ENCODE measurements at places on chromosomes 5 and 9.
A peak's percentile ranks its signal among the peaks of the same experiment; 100 is the strongest.

GRCh38 chr5:39194466-39195136, 24.8 kb downstream of the FYB1 start:
- H3K4me3 ChIP-seq: peak overlapping the region; percentile 72
- peak; percentile 52 for DNase-seq
- H3K4me1 ChIP-seq: peaks cover 74% of the 10 kb centered on the region
- peak overlapping the region; percentile 96 for H3K27ac ChIP-seq

DNA sequence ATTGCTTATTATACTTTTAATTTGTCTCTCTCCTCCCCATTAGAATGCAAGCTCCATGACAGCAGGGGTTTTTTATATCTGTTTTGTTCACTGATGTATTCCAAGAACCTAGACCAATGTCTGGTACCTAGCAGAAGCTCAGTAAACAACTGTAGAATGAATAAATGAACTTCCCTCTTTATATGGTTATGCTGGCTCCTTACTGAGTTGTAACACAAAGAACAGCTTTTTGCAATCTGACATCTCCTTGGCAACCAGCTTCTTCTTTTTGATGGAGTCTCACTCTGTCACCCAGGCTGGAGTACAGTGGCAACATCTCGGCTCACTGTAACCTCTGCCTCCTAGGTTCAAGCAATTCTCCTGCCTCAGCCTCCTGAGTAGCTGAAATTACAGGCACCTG, 13.6 kb downstream of the TRMO start:
- peaks cover 43% of the 10 kb centered on the region for H3K36me3 ChIP-seq
- no peak overlapping the region for H3K4me3 ChIP-seq
- H3K4me1 ChIP-seq: peaks cover 61% of the 10 kb centered on the region
- no peak overlapping the region for H3K27ac ChIP-seq
- no peaks in the 10 kb centered on the region for H3K27me3 ChIP-seq
- no peak for DNase-seq

DNA sequence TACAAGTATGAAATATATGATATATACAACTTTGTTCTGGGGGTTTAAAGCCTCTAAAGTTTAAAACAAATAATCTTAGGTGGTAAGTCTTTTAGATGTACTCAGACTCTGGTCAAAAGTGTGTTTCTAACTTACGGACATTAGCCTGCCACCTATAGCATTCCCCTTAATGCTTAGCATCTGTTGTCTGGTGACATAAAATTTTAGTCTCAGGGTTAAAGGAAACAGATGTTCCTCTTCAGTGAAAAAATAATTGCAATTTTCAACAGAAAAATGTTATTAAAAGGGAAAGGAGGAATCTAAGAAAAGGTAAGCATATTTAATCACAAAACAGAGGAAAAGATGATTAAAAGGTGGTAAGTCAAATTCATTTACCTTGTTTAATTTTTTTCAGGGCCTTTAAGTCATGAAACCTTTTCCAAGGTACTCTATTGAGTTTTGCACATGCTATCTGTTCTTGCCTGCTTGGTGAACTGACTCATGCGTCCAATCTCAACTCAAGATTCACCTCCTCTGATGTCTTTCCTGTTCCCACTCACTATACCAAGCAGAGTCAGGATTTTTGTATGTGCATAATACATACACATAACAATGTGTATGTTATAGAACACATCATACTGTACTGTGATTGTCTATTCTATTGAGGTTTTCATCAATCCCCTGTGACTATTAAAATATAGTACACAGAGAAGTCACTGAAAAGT, 7.9 kb downstream of the TMEM167A start:
- peaks cover 59% of the 10 kb centered on the region for H3K4me1 ChIP-seq
- no peak for DNase-seq
- peaks cover 44% of the 10 kb centered on the region for H3K36me3 ChIP-seq
- H3K4me3 ChIP-seq: no peak overlapping the region
- no peaks in the 10 kb centered on the region for H3K27me3 ChIP-seq
- no peak overlapping the region for H3K27ac ChIP-seq

DNA sequence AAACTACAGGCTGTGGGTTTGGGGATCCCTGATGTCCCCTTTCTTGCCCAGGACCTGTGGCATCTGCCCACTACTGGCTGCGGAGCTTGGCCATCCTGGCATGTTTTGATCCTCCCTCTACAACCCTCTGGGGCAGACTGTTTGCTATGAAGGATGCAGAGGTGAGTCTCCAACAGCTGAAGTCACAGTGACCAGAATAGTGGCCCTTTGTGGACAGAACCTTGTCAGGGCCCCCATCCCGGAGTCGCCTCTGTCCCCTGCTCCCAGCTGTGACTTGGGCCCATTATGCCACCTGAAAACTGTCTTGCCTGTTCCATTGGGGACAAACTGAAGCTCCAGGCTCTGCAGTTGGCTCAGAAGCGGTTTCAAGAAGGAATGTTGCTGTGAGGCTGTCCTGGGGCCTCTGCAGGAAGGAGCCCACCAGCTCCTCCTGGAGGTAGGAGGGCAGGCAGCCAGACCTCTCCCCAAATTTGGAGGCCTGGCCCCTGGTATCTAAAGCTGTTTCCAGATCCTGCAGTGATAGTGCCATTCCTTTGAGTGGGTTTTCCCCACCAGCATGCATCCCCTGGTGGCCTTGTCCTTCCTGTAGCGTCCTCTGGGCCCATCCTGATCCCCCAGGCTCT, 93.3 kb downstream of the BARX1 start:
- DNase-seq: no peak
- H3K4me1 ChIP-seq: no peaks in the 10 kb centered on the region
- no peaks in the 10 kb centered on the region for H3K36me3 ChIP-seq
- peaks cover 33% of the 10 kb centered on the region for H3K27me3 ChIP-seq
- no peak overlapping the region for H3K4me3 ChIP-seq
- no peak overlapping the region for H3K27ac ChIP-seq

- H3K4me1 ChIP-seq: no peaks in the 10 kb centered on the region
- H3K4me3 ChIP-seq: no peak overlapping the region
- no peak overlapping the region for H3K27ac ChIP-seq
Observed at GRCh38 chr9:109771796-109772531, 8.0 kb upstream of the PALM2AKAP2 start.

- H3K27me3 ChIP-seq: no peaks in the 10 kb centered on the region
- H3K27ac ChIP-seq: no peak overlapping the region
- H3K4me1 ChIP-seq: no peaks in the 10 kb centered on the region
- H3K36me3 ChIP-seq: no peaks in the 10 kb centered on the region
- no peak for DNase-seq
Observed at GRCh38 chr5:107824821-107825220, 154.1 kb upstream of the EFNA5 start.

DNA sequence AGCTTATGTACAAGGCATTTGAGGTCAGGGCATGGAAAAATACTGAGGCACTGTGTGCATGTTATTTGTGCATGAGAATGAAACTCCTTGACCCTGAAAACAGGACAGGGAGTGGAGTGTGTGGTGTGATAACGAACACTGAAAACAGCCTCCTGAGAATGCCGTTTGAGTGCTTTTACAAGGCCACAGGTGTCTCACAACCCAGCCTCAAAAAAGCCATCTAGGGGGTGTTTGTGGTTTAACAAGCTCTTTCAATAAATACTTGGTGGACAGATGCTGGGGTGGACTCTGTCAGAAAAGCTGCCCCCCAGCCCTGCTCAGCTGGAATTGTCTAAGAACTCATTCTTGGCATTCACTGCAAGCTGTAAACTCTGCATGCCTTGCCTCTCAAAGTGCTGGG, 94.0 kb upstream of the SLC25A48 start:
- H3K4me3 ChIP-seq: no peak overlapping the region
- H3K36me3 ChIP-seq: no peaks in the 10 kb centered on the region
- DNase-seq: no peak
- H3K27ac ChIP-seq: no peak overlapping the region
- H3K4me1 ChIP-seq: no peaks in the 10 kb centered on the region

- H3K4me1 ChIP-seq: no peaks in the 10 kb centered on the region
- H3K27me3 ChIP-seq: peaks cover 34% of the 10 kb centered on the region
- no peak overlapping the region for H3K27ac ChIP-seq
- DNase-seq: no peak
Observed at GRCh38 chr5:72179028-72179815, 71.9 kb downstream of the MAP1B start.

GRCh38 chr5:76384189-76384588, 18.9 kb upstream of the IQGAP2 start:
- peaks cover 31% of the 10 kb centered on the region for H3K4me1 ChIP-seq
- no peak for DNase-seq
- no peak overlapping the region for H3K4me3 ChIP-seq
- H3K36me3 ChIP-seq: no peaks in the 10 kb centered on the region
- H3K27me3 ChIP-seq: no peaks in the 10 kb centered on the region
- no peak overlapping the region for H3K27ac ChIP-seq

DNA sequence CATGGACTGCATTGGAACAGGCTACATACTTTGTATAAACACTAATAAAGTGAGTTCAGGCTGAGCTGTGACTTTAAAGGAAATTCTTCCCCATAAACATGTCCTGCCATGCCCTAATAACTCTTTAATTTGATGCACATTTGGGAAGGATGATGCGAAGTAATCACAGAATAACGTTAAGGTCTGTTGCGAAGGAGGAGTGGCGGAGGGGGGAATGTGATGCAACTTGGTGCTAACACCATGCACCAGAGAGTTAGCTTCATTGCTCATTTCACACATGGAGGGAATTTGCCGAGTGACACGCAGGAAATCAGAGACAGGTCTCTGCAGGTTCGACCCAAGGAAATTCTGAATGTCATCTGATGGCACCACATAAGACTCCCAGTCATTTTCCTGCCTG, 32.9 kb downstream of the SLIT3 start:
- no peak overlapping the region for H3K4me3 ChIP-seq
- no peak overlapping the region for H3K27ac ChIP-seq
- no peaks in the 10 kb centered on the region for H3K4me1 ChIP-seq
- DNase-seq: no peak

DNA sequence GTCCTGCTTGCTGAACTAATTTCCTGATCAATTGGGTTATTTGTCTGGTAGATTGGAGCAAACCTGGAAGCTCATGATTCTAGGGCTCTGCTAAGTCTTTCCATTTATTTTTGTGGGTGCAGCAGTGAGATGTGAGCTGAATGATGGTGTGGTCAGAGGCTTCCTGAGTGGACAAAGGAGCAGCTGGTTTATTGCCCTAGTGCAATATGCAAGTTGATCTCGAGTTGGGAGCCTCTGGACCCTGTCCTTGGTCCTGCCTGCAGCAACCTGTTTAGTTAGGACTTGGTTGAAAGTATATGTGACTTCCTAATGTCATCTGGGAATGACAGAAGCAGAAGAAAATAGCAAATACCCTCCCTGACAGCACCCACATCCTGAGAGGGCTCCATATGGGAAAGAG, 4.2 kb upstream of the UNC5A start:
- H3K27ac ChIP-seq: no peak overlapping the region
- H3K4me3 ChIP-seq: no peak overlapping the region
- peaks cover 7% of the 10 kb centered on the region for H3K4me1 ChIP-seq
- peaks cover 43% of the 10 kb centered on the region for H3K27me3 ChIP-seq
- no peak for DNase-seq
- no peaks in the 10 kb centered on the region for H3K36me3 ChIP-seq

- no peaks in the 10 kb centered on the region for H3K27me3 ChIP-seq
- H3K27ac ChIP-seq: no peak overlapping the region
- peaks cover 13% of the 10 kb centered on the region for H3K4me1 ChIP-seq
- H3K4me3 ChIP-seq: no peak overlapping the region
- no peak for DNase-seq
Observed at GRCh38 chr9:4420351-4420750, 69.9 kb upstream of the SLC1A1 start.

DNA sequence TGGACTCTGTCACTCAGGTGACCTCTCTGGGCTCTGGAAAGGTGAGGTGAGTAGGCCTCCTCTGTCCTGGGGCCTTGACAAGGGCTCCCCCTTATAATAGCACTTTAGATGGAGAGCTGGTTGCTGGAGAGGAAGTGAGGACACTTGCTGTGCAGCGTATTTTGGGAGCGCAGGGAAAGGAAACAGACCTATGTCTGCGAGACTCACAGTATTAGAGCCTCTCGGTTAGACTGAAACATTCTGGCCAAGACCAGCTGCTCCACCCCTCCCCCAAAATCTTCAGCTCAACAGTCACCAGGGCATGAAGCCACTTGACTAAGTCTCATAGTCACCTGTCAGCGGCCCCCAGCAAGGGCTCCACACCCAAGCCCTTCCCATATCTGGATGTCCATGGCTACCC, 213.6 kb downstream of the AGTPBP1 start:
- DNase-seq: no peak
- H3K27me3 ChIP-seq: peaks cover 15% of the 10 kb centered on the region
- H3K4me3 ChIP-seq: no peak overlapping the region
- H3K27ac ChIP-seq: no peak overlapping the region
- H3K36me3 ChIP-seq: no peaks in the 10 kb centered on the region

DNA sequence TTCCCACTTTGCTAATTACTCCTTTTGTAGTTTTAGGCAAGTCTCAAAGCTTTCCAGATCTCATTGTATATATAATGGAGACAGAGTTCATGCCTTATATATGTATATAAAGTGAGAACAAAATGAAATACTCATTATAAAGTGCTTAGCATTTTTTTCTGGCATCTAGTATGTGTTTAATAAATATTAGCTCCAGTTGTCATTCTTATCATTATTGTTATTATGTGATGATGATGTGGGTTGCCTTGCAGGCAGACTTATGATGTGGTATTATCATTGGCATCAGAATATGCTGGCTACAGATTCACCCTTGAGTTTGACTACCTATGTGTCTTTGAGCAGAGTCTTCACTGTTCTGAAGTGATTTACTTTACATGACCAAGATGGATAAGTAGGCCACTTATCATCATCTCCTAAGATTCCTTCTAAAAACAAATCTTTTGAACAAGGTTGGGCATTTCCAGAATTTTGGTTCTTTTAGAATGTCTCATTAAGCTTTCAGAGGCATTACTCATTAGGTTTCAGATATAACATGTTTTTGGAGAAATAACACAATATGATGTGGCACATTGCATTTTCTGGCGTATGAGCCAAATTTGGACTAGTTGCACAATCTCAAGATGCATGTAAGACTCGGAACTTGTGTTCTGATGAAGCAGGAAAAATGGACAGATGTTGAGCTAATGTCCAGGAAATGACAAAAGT, 145.6 kb upstream of the TNC start:
- H3K4me3 ChIP-seq: no peak overlapping the region
- H3K4me1 ChIP-seq: no peaks in the 10 kb centered on the region
- no peak for DNase-seq
- peaks cover 8% of the 10 kb centered on the region for H3K27me3 ChIP-seq
- H3K36me3 ChIP-seq: no peaks in the 10 kb centered on the region

GRCh38 chr5:128328446-128328845, 209.6 kb downstream of the FBN2 start:
- no peaks in the 10 kb centered on the region for H3K36me3 ChIP-seq
- no peak overlapping the region for H3K4me3 ChIP-seq
- H3K27me3 ChIP-seq: peaks cover 13% of the 10 kb centered on the region

DNA sequence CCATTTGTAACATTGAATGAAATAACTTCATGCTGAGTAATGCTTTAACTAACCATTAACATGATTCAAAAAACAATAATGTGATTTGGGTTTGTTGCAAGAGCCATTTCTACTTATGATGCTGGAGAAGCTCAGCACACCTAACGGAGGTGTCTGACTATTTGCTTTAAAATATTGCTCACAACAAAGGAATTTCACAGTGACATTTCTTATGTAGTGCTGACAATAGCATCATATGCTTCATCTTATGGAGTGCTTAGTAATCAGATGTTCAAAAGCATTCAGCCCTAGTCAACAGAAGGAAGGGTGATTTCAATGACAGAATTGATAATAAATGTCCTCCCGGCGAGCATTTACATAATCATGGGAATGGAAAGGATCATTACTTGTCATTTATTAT, 1003.3 kb upstream of the COX7C start:
- H3K4me1 ChIP-seq: no peaks in the 10 kb centered on the region
- no peaks in the 10 kb centered on the region for H3K36me3 ChIP-seq
- H3K27ac ChIP-seq: no peak overlapping the region
- no peak for DNase-seq
- H3K4me3 ChIP-seq: no peak overlapping the region
